ENCODE measurements at places on chromosomes 4 and X.

DNA sequence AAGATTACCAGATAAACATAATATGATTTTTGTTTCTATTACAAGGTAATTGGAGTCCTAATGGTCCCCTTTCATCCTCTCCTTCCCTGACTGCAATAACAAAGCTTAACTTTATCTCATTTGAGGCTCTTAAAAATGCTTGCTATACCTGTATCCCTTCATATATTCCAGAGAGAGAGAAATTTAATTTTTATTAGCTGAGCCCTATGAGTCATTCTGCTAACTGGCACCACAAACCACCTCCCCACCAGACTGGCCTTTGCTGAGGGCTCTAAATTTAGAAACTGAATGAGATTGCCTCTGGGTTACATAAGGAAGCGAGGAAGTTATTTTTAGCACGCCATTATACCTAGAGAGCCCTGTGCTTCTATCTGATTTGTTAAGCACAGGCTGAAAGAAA, 27.4 kb downstream of the CBLL2 start:
- DNase-seq: peak; percentile 44

GRCh38 chr4:94488670-94489069, 36.9 kb downstream of the PDLIM5 start:
- DNase-seq: no peak

- DNase-seq: no peak
These were observed 48.6 kb upstream of the RASL11B start for GRCh38 chr4:52813546-52813945.

DNA sequence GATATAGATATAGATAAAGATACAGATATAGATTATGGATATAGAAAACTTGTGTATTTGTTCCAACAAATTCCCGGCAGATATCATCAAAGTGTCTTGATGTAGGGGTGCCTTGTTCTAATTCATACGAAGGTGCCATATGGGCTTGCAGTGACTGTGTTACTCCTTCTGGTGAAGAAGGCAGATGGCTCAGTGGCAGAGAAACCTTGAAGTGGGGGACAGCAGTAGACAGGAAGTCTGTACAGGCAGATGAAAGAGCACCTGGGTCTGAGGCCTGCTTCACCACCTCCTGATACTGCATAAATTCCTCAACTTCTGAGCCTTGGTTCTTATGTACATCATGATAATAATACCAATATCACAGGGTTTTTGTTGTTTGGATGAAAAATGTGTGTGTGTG, 179.5 kb upstream of the GATB start:
- no peak for DNase-seq

DNA sequence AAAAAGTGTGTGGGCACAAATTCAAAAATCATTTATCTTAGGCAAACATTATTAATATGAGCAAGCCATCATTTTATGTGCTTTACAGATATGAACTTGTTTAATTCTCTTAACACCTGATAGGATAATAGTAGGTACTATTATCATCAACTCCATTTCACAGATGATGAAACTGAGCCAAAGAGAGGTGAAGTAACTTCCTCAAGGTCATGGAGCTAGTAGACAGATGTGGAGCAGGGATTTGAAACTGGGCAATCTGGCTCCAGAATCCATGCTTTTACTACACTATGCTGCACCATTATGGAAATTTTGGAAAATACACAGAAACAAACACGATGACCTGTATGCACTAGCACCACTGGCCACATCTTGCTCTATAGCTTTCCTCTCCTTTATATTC, 1.0 kb upstream of the PIN4 start:
- DNase-seq: peak; percentile 26

DNA sequence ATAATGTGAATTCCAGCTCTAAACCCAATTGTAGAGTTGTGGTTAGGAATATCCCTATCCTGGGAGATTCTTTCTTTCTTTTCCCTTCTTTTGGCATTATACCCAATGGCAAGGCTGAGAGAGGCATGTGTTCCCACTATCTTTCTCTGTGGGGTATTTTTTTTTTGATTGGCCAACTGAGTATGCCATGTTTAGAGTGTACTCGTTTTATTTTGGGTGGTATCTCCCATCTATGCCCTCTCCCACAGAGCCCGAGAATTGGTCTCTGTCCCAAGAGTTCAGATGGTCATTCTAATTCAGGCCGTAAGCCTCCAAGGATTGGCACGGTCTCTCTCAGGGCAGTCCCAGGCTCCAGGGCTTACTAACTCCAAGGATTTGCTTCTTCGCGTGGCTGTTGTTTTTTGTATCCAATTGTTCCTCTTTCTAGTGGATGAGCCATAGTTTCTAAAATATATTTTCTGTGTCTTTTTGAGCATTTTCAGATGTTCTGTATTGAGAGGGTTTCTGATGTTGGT, 198.8 kb downstream of the SLC4A4 start:
- no peak for DNase-seq

GRCh38 chrX:29587107-29587506, 628.3 kb upstream of the MAGEB2 start:
- no peak for DNase-seq

GRCh38 chr4:81152839-81153713, 61.9 kb downstream of the PRKG2 start:
- DNase-seq: no peak

DNA sequence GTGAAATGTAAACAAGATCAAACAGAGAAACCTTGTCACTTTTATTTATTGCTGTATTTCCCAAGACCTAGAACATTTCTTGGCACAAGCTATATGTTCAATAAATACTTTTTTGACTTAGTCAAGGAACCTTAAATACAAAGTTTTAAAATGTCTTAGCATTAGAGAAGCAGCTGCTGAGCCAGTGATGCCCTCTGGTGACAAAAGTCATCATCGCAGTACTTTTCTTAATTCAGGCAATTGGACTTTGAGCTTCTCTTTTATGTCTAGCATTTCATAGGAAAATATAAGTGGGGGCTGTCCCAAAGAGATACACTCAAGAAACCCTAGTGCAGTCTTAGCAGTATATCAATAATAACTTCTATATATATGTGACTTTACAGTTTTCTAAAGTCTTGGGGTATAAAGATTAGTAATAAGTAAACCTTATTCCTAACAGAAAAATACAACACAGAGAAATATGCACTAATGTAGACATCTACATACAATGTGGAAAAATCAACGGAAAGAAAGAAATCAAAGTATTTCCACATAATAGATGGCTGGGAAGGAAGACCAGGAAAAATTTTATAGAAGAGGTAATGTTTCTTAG, 118.4 kb downstream of the DTHD1 start:
- DNase-seq: peak; percentile 80

DNA sequence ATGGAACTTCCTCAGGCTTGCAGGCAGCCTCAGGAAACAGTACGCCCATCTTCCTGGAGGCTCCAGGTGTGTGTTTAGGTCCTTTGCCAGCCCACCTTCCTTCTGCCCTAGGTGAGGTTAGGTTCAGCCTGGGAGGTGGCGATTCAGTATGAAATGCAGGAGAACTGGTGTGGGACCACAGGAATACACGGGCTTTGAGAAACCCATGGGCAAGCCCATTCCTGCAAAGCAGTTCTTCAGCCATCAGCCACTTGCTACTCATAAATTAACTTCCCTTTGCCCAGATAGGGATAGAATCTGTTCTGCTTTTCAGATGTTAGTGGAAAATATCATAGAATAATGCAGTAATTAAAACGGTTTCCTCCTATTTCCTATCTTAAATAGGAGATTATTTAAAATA, 32.2 kb downstream of the TBC1D14 start:
- DNase-seq: peak; percentile 80

DNA sequence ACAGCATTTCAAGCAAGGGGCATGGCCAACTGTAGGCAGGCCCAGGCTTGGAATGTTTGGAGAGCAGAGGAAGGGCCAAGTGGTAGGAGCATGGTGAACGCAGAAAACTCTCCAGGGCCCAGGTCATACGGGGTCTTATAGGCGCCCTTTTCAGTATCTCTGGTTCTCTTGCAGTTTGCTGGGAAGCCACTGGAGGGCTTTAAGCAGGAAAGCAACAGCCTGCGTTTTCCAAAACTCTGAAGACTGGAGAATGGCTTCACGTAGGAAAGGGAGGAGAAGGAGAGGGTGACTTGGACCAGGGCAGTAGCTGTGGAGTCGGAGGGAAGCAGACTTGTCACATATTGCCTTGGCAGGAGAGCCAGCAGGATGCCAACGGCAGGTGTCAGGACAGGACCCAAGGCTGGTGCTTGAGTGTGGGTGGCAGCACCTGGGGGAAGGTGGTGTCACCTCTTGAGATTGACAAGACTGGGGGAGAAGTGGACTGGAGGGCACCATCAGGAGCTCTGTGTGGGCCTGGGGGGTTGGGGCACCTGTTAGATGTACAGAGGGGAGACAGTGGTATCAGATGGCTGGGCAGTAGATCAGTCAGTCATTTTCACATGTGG, 21.9 kb downstream of the TKTL1 start:
- peak; percentile 55 for DNase-seq

GRCh38 chr4:100548200-100548560, 30.4 kb upstream of the EMCN start:
- no peak for DNase-seq

GRCh38 chr4:71261633-71262121, 77.1 kb upstream of the SLC4A4 start:
- no peak for DNase-seq

- peak; percentile 58 for DNase-seq
These were observed 28.8 kb upstream of the SOWAHD start for GRCh38 chrX:119729408-119730201.

GRCh38 chrX:3384327-3384726, 37.9 kb upstream of the MXRA5 start:
- no peak for DNase-seq

- DNase-seq: no peak
These were observed 823.2 kb upstream of the FRG1 start for GRCh38 chr4:189117426-189117825.

DNA sequence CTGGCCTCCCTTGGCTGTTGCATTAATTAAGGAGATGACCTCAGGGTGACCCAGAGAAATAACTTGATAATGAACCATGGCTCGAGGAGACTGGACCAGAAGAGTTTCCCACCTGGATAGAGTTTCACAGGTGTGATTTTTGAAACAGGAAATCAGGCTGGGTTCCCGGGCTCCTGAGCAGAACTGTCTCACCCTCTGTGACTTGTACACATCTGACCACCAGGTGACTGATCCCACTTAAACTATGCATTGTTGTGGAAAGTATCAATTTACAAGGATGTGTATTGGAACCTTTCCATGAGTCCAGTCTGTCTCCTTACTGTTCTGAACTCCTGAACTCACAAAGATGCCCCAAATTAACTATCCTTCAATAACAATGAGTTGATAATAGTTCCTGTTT, 220.3 kb downstream of the PTTG2 start:
- DNase-seq: no peak

DNA sequence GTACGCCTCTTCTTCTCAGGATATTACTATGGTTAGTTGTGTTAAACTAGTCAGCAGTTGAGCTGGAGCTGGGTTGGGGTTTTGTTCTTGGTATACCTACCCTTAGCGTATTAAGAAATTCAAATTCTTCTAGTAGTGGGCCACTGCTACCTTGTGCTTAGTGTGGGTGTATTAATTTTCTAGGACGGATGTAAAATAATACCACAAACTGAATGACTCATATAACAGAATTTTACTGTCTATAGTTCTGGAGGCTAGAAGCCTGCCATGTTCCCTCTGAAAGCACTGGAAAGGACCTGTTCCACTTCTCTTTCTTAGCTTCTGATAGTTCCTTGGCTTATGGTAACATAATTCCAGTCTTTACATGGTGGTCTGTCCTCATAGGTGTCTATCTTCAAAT, 1274.7 kb downstream of the ADGRL3 start:
- no peak for DNase-seq

DNA sequence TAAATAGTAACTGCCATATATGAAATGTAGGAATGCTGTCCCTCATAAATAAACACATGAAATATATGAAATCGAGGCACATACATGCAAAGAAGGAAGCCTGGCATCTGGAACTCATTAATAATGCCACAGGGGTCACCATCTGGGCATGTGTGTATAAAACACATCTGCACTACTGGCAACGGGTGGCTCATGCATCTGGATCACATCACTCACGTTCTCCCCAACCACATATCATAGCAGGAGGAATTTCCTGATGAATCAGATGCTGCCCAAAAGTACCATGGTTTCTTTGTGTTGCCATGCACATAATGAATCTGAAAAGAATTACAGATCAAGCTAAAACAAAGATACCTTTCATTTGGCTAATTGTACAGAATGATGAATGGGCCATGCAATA, 28.6 kb downstream of the RNF175 start:
- peak; percentile 51 for DNase-seq

GRCh38 chr4:86967798-86968197, 33.0 kb downstream of the AFF1 start:
- DNase-seq: no peak

DNA sequence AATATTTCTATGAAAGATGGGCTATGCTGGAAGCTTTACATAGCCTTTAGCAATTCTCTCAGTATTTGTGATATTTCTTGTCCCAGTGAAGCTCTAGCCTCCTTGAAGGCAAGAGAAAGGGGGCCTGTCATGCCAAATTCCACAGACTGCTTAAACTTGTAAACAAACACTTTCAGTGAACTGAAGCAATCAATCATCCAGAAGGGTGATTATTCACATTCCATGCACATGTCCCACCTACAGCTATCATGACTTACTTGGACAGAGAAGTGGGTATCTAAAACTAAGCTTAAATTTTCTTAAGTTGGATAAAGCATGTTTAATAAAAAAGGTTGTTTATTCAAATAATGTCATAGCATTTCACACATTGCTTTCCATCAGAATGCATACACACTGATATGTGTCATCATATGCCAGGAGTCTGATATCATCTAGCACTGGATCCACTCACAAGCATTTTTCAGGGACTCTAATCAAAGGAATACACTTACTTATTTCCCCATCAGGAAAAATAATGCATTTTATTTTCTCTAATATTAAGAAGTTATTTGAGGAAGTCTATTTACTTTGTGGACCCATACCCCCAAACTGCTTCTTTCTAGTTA, 1.2 kb upstream of the FSTL5 start:
- DNase-seq: no peak

DNA sequence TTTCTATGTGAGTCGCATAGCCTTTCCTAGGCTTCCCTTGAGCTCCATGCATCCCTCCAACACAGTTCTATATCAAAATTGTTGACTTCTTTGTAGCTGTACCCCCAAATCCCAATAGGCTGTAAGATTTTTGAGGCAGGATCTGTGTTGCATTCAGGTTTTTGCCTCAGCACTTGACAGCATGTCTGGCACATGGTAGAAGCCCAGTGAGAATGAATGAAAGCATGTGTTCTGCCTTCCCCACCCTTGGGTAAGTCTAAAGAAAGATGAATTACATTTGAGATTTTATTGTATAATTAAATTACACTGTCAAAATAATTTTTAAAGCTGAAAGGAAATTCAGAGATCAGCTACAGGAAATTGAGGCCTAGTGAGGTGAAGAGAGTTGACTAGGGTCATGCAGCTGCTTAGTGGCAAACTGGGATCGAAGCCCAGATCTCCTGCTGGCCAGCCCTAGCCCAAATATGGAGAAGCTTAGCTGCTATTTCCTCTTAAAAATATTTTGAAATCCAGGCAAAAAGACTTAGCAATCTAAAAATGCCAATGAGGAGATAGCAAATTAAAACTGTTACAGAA, 122.5 kb downstream of the SPATA18 start:
- peak; percentile 70 for DNase-seq

DNA sequence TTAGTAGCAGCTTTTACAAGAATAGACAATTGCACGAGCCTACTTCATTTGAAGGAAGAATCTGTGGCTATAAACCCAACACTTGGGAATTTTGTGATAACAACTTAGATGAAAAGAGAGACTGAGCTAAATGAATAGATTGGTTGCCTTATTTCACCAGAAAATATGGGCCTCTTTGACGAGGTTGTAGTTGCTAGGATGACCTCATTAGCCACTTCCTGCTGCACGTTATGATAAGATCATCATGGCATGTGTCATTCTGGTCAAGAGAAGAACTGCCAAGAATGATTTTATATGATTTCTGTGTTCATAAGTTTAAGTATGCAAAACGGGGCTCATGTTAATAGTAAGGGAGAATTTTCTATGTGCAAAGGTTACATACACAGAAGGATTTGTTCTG, 321.9 kb upstream of the GIMD1 start:
- DNase-seq: peak; percentile 72

Measured in Kasumi-1 (cell line).